ENCODE measurements at places on chromosomes 13 and 19.

GRCh38 chr13:51827254-51827653, 17.7 kb downstream of the TMEM272 start:
- no peak for DNase-seq

GRCh38 chr13:33125821-33126570, 109.8 kb downstream of the KL start:
- no peak for DNase-seq

- peak; percentile 82 for DNase-seq
These were observed 982 bp upstream of the DACT3 start for GRCh38 chr19:46661735-46662592.

GRCh38 chr13:74730556-74731331, 596.5 kb upstream of the KLF12 start:
- DNase-seq = no peak

DNA sequence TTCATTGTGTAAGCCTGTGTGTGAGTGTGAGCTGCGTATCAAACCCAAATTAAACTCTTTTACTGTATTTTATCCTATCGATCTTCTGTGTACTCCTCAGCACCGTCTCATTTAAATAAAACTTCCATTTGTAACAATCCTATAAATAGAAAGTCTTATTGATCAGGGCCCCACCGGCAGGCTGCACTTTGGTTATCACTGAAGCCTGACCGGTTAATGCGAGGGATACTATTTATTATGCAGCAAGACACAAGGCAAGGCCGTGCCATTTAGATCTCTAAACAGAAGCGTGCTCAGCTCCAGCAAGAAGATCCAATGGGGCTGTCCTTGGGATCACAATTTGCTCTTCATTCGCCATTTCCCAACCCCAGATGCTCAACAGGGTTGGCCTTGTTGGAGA, 252.6 kb upstream of the TSHZ3 start:
- no peak for DNase-seq

DNA sequence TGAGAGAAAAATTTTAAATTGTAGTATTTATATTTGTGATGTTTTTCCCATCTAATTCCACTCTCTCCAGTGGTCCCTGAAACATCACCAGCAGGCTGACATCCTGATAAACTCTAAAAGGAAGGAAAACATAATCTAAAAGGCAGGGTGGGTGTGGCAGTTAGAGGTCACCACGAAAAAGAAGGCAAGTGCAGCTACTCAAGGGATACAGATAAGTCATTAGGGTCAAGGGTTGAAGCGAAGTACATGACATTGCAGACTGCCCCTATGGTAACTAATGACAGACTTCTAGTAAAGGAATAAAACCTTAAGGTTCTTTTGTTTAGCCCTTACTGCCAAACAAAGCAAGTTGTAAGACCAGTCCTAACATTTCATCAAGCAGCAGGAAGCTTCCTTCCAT, 6.0 kb upstream of the NEK3 start:
- no peak for DNase-seq

Measured in CD4-positive, alpha-beta T cell treated with Interleukin-17A for 1 hour (primary cell).